MG63 (cell line): ENCODE measurements at places on chromosomes 4 and X.

- DNase-seq, result no peak
Measured at GRCh38 chrX:134023851-134024281, 38.5 kb upstream of the GPC3 start.

- DNase-seq, result no peak
Measured at GRCh38 chr4:13922873-13923645, 295.5 kb upstream of the BOD1L1 start.

DNA sequence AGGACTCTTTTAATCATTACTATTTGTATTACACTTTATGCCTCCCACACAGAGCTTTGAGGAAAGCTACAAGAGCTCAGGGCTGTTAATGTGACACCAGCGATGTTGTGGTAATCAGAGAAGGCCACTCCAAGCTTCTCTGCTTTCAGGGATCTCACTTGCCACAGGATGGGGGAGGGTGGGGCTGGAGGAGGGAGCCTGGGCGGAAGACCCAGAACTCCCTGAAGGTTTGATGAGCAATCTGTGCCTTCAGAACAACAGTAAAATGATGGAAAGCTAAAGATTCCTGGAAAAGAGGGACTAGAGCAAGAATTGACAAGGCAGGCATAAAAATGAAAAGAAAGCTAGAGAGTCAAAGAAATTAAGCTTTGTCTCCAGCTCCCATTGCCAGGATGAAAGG, 75.6 kb downstream of the MAML3 start:
- no peak for DNase-seq

GRCh38 chrX:16076834-16077233, 46.5 kb upstream of the GRPR start:
- DNase-seq, result no peak

DNA sequence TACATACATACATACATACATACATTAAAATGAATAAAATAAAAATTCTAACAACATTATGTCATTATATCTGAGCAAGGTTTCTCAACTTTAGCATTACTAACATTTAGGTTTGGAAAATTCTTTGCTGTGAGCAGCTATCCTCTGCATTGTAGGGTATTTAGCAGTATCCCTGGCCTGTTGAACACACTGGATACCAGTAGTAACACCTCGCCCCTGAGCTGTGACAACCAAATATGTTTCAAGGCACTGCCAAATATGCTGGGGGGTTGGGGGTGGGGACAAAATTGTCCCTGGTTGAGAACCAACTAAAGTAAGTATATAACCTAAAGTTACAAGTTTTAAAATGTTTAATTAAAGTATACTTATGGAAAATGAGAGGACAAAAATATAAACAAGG, 860.9 kb upstream of the FTHL17 start:
- no peak for DNase-seq

GRCh38 chrX:9466736-9467135, 1.9 kb downstream of the TBL1X start:
- no peak for DNase-seq

GRCh38 chr4:87651941-87652340, 1.9 kb downstream of the DMP1 start:
- no peak for DNase-seq

DNA sequence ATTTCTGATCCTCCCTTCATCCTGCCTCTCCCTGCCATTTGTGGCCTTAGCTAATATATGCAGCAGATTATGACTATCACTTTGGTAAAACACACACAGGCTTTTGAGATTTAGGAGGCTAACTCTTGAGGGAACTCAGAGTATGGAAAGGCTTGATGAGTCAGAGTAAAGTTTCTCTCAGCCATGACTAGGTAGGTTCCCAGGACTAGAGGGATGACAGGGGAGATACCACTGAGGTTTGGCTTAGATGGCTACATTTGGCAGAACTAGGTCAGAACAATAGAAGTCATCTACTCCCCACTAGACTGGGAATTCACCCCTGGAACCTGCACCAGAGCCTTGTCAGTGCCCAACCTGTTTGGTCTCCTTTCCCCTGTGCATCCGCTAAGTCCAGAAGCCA, 585.7 kb downstream of the TLL1 start:
- DNase-seq, result no peak

DNA sequence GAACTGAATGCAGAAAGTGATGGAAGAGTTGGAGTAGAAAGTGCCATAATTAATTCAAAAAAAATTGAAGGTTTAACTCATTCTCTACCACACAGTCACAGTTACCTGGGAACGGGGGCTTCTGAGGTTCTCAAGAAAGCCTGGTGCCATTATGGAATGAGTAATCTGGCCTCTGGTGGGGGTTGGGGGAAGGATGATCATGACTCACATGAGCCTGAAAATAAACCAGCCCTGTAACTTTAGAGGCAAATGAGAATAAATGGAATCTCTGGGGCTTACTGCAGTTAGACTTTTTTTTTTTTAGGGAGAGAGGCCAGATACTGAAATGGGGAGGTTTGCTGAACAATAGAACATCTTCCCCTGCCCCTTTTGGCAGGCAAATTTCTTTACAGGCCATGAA, 55.3 kb downstream of the SOD3 start:
- peak; percentile 67 for DNase-seq

- DNase-seq, result no peak
Measured at GRCh38 chrX:31225819-31226218, 154.0 kb upstream of the FTHL17 start.

GRCh38 chr4:88661739-88662138, 35.9 kb downstream of the NAP1L5 start:
- no peak for DNase-seq

DNA sequence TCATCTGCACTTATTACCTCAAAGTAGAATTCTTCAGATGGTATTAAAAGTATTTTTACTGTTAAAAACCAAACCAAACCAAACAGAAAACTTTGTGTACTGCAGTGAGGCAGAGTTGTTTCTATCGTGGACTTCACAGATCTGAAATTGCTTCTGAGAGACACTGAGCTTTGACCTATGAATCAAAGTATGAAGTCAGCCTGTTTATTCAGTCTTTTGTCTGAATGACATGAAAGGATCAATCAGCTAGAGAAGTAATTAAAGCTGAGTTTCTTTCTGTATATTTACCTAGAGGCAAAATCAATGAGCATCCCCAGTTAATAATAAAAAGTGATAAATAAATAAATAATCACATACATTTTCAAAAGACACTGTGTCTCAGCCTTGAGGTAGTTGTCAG, 2121.0 kb downstream of the PCDH7 start:
- no peak for DNase-seq

DNA sequence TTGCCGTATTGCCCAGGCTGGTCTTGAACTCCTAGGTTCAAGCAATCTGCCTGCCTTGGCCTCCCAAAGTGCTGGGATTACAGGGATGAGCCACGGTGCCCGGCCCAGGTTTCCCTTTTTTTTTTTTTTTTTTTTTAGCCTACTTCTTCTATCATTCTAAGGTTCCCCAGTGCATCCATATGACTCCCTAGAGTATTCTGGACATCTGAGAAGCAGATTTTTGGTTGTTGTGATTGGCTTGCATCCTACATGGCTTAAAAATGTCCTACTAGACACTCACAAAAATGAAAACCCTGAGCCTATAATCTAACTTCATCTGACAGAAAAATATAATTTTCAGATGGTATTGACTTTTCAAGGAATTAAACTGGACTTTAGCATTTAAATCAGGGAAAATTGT, 41.7 kb downstream of the SMIM14 start:
- DNase-seq, result no peak

DNA sequence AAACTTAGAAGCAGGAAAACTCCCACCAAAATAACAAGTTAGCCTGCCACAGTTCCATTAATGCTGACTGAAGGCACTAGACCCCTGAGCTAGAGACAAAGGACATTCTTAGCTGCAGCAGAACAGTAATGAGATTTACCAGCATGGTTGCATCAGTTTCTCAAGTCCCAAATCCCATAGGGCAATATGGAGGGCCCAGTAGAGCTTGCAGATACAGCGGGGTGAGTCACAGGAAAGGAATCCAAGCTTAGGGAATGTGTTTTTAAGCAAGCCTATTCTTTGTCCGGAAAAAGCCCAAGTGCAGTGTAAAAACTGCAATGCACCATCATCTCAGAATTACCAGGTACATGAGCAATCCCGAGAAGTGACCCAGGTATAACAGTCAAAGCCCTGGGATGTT, 51.3 kb upstream of the EXOC1L start:
- DNase-seq, result no peak

DNA sequence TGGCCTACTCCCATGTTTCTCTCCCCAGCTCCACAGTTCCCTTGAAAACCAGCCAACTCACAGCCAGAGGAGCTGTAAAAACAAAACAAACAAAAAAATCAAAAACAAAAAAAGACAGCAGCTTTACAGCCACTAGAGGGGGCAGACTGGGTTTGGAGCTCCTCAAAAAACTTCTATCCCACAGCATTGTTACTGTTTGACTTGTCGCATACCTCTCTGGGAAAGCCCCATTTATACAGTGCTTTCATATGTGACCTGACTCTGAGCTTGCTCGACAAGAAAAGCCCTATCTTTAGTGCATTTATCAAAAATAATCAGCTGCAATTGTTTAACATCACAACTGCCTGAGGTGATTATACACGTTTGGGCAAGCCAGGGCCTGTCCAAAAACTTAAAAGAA, 21.6 kb downstream of the TSPAN6 start:
- peak; percentile 31 for DNase-seq
